Activated CD4-positive, alpha-beta T cell treated with anti-CD3 and anti-CD28 coated beads, Interleukin-2, amount 50 U/mL, for 48 hours (primary cell): ENCODE measurements at places on chromosomes 12 and 14.

DNA sequence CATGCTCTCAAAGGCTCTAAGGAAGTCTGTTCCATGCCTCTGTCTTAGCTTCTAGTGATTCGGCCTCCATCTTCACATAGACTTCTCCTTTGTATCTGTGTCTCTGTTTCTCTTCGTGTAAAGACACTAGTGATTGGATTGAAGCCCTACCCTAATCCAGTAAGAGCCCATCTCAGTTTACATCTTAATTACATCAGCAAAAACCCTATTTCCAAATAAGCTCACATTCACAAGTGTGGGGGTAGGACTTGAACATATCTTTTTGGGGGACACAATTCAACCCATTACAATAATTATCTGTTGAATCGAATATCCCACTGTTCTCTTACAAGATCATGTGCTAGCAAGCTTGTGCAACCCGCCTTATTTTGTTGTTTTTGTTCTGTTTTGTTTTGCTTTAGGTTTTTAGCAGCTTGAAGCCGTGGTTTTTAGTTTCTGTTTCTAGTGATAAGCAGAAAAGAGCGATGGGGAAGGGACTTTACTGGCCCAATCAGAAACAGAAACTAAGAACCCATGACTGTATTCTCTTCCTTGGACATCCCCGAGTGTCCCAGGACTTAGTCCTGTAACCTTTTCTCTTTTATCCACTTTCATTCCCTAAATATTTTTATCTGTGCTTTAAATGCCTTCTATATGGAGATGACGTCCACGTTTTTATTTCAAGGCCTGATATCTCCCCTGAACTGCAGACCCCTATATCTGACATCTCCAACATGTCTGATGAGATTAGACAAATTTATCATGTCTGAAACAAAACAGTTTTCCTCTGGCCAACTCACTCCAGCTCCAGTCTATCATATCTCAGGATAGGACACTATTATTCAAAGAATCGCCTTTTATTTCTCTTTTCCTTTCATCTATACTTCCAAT lies 353.0 kb downstream of the CCDC91 start:
- DNase-seq = no peak

DNA sequence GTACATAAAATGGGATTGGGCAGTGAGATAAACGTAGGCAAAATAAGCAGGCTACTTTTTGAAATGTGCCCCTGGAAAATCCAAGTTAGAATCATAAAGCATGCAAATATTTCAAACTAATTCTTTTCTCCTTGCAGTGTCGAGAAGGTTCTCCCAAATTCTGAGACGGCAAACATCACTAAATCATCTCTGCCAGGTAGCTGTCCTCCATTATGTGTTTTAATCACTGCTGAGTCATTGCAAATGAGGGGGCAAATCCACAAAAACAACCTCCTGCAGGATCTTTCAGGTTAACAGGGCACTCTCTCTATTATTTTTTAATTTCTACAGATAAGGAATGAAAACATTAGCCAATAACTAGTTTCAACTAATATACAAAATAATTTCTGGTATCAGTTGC lies 63.2 kb upstream of the RIC8B start:
- DNase-seq = no peak

GRCh38 chr14:94752591-94753436 lies 17.1 kb downstream of the GSC start:
- DNase-seq = no peak

DNA sequence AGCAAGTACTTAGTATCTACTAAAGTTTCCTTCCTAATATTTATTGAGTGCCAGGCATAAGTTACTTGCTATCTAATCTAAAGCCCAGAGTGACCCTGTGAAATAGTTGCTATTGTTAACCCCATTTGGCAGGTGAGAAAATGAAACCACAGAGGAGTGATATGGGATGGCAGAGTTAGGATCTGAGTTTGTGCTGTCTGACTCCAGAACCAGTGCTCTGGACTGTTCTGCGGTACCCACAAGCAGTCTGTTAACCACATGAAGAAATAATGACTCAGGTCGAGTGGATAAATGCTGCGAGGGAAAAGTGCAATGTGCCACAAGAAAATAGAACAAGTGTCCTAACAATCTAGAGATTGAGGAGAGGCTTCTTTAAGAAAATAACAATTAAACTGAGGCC lies 60.7 kb upstream of the GZMB start:
- DNase-seq = no peak

- DNase-seq = no peak
These were observed 162.2 kb upstream of the TMTC1 start for GRCh38 chr12:29945904-29946303.

- no peak for DNase-seq
These were observed 15.3 kb downstream of the WDR20 start for GRCh38 chr14:102154821-102155549.

DNA sequence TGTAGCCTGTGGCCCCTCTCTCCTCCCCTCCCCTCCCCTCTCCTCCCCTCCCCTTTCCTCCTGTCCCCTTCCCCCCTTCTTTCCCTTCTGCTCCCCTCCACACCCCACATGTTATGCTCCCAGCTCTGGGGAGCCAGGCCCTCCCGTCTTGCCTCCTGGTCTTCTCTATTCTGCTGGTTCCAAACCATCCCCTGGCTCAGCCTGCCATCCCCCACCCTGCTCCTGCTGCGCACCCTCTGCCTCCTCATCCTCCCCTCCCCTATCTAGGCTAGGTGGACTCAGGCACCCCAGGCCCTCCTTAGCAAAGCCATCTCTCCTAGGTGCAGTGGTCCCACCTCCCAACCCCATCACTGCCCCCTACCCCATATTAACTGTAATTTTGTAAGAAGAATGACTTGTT lies 99.5 kb downstream of the CALM1 start:
- no peak for DNase-seq

GRCh38 chr14:99232714-99233214 lies 39.2 kb downstream of the BCL11B start:
- peak; percentile 42 for DNase-seq

- DNase-seq = no peak
These were observed 159.2 kb downstream of the CALM1 start for GRCh38 chr14:90556012-90556477.
